Central memory CD8-positive, alpha-beta T cell (primary cell): ENCODE measurements at places on chromosomes 2 and 18.

DNA sequence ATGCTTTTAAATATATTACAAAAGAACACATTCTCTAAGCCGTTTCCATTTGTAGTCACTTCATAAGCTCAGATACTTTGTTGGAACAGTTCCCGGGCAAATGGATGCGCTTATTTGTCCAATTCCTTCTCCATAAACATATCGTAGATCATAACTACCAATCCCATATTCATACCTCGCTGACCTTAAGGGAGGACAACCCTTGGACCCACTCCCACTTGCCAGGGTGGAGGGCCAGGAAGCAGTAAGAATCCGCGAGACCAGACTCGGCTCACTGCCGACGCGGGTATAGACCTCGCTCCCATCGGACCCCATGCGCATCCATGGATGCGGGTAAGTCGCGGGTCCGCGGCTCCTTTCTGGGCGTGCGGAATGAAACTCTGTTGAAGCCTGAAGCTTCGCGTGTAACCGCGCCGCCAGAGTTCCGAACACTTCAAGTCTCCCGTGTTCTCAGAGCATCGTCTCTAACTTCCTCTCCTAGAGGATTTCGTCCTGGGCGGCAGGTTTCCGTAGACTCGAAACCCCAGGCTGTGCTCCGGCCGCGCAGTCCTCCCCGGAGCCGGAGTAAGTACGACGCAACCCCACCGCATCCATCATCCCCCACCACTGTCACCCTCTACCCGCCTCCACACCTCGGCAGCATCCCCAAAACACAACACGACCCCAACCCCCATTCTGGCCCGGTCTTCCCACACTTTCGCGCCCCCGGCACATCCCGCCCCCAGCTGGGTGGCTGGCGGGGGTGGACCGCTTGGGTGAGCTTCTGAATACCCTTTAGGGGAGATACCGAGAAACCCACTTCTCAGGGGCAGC lies 1.1 kb downstream of the DSC3 start:
- DNase-seq = no peak
- no peaks in the 10 kb centered on the region for H3K4me1 ChIP-seq
- H3K27me3 ChIP-seq = peaks cover 18% of the 10 kb centered on the region

DNA sequence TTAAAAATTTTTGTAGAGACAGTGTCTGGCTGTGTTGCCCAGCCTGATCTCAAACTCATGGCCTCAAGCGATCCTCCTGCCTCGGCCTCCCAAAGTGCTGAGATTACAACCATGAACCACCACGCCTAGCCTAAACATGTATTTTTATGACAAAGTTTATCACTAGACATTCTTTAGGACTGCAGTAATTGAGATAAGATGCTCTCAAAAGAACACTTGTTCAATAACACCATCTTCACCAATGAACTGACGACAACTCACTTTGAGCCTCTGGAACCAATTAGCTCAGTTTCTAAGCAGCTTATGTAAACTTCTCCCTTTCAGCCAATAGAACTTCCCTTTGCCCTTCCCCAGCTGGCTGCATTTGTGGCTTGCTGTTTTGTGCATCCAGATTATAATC lies 15.3 kb upstream of the PPP4R1 start:
- DNase-seq = no peak
- no peak overlapping the region for H3K4me3 ChIP-seq
- peaks cover 1% of the 10 kb centered on the region for H3K36me3 ChIP-seq

GRCh38 chr2:80255918-80256781 lies 48.4 kb downstream of the LRRTM1 start:
- no peaks in the 10 kb centered on the region for H3K27me3 ChIP-seq
- H3K4me1 ChIP-seq = no peaks in the 10 kb centered on the region
- H3K4me3 ChIP-seq = no peak overlapping the region
- no peak for DNase-seq

DNA sequence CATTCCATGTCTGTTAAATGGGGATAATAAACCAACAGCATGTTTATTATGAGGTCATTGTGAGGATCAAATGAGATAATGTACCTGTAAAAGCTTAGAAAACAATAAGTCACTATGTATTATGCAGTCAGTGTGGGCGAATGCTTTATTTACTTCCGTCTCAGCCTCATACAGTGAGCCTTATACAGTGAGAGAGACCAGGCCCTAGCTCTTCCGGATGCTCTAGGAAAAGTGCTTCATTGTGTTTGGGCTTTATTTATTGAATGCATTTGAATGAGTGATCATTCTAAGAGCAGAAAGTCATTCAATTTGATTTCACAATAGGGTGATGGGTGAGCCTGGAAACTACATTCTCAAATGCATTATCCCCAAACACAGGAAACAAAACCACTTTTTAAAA lies 603.9 kb upstream of the FANCL start:
- no peaks in the 10 kb centered on the region for H3K27me3 ChIP-seq
- no peak overlapping the region for H3K27ac ChIP-seq
- no peak overlapping the region for H3K4me3 ChIP-seq
- DNase-seq = no peak
- H3K4me1 ChIP-seq = no peaks in the 10 kb centered on the region
- no peaks in the 10 kb centered on the region for H3K36me3 ChIP-seq

GRCh38 chr18:62384610-62385097 lies 59.5 kb downstream of the TNFRSF11A start:
- peaks cover 3% of the 10 kb centered on the region for H3K36me3 ChIP-seq
- no peaks in the 10 kb centered on the region for H3K4me1 ChIP-seq
- H3K27ac ChIP-seq = no peak overlapping the region
- no peak for DNase-seq
- peaks cover 36% of the 10 kb centered on the region for H3K27me3 ChIP-seq

DNA sequence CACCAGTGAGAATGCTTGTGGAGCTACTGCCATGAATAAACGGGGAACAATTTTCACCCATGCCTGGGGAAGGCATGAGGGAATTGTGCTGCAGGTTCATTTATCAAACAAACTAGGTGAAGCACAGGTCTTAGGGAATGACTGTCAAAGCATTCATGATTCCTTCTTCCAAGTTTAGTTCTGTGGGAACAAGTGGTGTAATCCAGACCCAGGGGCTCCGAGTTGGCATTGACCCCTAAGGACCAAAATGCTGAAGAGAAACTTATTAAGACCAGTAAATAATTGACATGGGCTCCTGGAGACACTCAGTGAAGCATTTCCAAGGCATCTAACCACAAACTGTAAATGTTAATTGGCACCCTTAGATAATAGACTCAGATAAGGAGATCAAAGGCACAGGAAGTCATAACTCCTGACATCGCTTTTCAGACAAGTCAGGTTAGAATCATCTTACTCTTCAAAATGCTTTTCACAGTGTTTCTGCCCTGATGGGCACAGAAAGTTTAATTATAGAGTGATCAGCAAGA lies 96.9 kb downstream of the SPP2 start:
- peaks cover 47% of the 10 kb centered on the region for H3K4me1 ChIP-seq

- no peaks in the 10 kb centered on the region for H3K27me3 ChIP-seq
- no peak overlapping the region for H3K4me3 ChIP-seq
- peaks cover 10% of the 10 kb centered on the region for H3K4me1 ChIP-seq
- DNase-seq = no peak
- H3K27ac ChIP-seq = no peak overlapping the region
Measured at GRCh38 chr2:241901018-241901380, 31.5 kb downstream of the RTP5 start.

GRCh38 chr2:98775146-98775986 lies 44.4 kb upstream of the MGAT4A start:
- H3K4me3 ChIP-seq = no peak overlapping the region
- peak overlapping the region; percentile 68 for H3K27ac ChIP-seq
- H3K27me3 ChIP-seq = no peaks in the 10 kb centered on the region
- no peak for DNase-seq

- peak overlapping the region; percentile 75 for H3K4me3 ChIP-seq
- peak overlapping the region; percentile 94 for H3K27ac ChIP-seq
- H3K27me3 ChIP-seq = no peaks in the 10 kb centered on the region
Measured at GRCh38 chr2:105804266-105804665, 59.6 kb downstream of the NCK2 start.

GRCh38 chr2:180842461-180842860 lies 137.9 kb upstream of the UBE2E3 start:
- no peaks in the 10 kb centered on the region for H3K36me3 ChIP-seq
- no peak overlapping the region for H3K27ac ChIP-seq
- H3K27me3 ChIP-seq = no peaks in the 10 kb centered on the region
- no peak for DNase-seq

DNA sequence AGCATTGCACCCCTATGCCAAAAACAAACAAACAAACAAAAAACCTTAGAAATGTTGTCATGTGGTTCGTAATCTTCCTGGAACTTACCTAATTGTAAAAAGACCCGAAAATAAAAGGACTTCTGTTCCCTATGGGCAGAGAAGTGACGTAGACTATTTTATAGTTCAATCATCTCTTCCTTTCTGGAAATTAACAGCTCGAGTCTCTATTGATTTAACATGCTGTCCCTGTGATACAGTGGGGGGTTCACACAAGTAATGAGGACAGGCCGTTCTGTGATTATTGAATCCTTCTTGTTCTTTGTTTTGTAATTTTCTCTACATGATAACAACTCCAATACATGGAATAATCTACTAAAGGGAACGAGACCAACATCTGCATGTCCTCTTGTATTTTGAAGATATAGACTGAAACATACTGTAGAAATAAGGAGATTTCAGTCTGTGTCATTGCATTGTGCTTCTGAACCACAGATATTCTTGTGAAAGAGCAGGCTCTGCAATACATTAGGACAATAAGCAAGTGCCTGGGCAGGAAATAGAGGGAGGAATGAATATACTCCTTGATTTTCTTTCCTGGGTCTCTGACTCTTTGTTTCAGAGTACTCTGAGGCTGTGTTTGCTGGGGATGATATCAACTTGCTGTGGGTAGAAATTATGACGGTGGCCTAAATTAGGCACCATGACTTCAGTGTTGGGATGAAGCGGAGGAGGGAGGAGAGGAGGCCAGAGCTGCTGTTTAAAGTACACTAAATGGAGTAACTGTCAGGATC lies 65.7 kb upstream of the PPM1B start:
- peaks cover 4% of the 10 kb centered on the region for H3K4me1 ChIP-seq
- no peaks in the 10 kb centered on the region for H3K27me3 ChIP-seq
- no peak overlapping the region for H3K4me3 ChIP-seq
- H3K36me3 ChIP-seq = no peaks in the 10 kb centered on the region
- no peak overlapping the region for H3K27ac ChIP-seq

DNA sequence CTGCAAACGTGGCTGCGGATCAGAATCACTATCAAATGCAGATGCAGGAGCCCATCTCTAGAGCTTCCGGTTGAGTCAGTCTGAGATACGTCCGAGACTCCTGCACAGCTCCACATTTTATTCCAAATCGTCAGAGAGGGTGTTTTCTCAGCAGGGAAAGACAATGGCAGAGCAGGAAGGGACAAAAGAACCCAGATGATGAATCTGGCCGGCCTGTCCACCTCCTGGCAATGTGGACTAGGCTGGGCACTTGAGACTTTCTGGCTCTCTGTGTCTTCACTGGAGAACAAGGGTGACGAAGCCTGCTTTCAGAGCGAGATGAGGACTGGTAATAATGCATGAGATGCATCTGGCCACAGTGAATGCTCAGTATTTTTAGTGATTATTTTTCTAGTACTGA lies 255.9 kb upstream of the MYT1L start:
- no peak overlapping the region for H3K4me3 ChIP-seq
- DNase-seq = no peak
- no peaks in the 10 kb centered on the region for H3K4me1 ChIP-seq
- no peaks in the 10 kb centered on the region for H3K27me3 ChIP-seq
- no peak overlapping the region for H3K27ac ChIP-seq

GRCh38 chr2:175187378-175187777 lies 5.9 kb upstream of the ATP5MC3 start:
- peaks cover 33% of the 10 kb centered on the region for H3K27me3 ChIP-seq
- H3K4me1 ChIP-seq = no peaks in the 10 kb centered on the region
- H3K4me3 ChIP-seq = no peak overlapping the region
- peaks cover 2% of the 10 kb centered on the region for H3K36me3 ChIP-seq
- no peak overlapping the region for H3K27ac ChIP-seq

- H3K27ac ChIP-seq = no peak overlapping the region
- no peaks in the 10 kb centered on the region for H3K36me3 ChIP-seq
- no peak overlapping the region for H3K4me3 ChIP-seq
- H3K4me1 ChIP-seq = no peaks in the 10 kb centered on the region
- H3K27me3 ChIP-seq = no peaks in the 10 kb centered on the region
Measured at GRCh38 chr2:43718530-43719124, 42.4 kb upstream of the C1GALT1C1L start.

DNA sequence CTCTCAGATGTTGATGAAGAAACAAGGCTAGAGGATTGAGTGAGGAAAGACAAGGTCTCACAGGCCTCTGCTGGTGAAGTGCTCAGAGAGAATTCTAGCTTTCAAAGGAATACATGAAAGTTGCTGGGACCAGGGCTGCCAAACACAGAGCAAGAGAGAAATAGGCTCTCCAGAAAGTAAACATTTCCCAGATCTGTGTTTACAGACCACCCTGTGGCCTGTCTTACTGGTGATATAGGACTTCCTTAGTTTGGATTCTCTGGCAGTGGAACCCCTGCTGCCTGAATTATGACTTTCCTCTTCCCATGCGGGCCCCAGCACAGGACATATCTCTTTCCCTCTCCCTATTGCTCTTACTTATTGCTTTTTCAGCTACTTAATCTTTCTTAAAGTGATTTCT lies 64.5 kb downstream of the TACR1 start:
- DNase-seq = no peak
- H3K27ac ChIP-seq = no peak overlapping the region
- no peak overlapping the region for H3K4me3 ChIP-seq
- H3K27me3 ChIP-seq = no peaks in the 10 kb centered on the region

GRCh38 chr2:207051385-207051965 lies 112.2 kb downstream of the CPO start:
- H3K27me3 ChIP-seq = no peaks in the 10 kb centered on the region
- H3K4me1 ChIP-seq = peaks cover 5% of the 10 kb centered on the region
- H3K27ac ChIP-seq = no peak overlapping the region
- no peaks in the 10 kb centered on the region for H3K36me3 ChIP-seq
- no peak for DNase-seq

- no peak for DNase-seq
- peaks cover 87% of the 10 kb centered on the region for H3K4me1 ChIP-seq
- no peaks in the 10 kb centered on the region for H3K27me3 ChIP-seq
- peaks cover 23% of the 10 kb centered on the region for H3K36me3 ChIP-seq
- H3K4me3 ChIP-seq = peak overlapping the region; percentile 78
Measured at GRCh38 chr2:197293252-197294007, 17.1 kb downstream of the ANKRD44 start.

DNA sequence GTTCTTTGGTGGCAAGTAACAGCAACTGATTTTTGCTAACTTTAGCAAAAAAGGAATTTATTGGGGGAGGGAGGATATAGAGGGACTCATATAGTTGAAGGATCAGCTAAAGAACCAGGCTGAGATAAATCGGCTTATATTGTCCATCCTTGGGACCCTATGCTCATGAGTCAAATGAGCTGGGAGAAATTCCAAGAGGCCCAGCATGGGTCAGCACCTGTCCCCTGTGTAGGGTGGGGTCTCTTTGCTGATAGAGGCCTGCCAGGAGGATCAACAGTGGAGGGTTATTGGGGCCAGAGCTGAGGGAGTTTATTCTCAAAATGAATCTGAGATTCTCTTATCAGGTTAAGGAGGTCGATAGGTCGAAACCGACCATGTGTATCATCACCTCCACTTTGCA lies 97.2 kb downstream of the VAPA start:
- no peaks in the 10 kb centered on the region for H3K36me3 ChIP-seq
- peaks cover 40% of the 10 kb centered on the region for H3K27me3 ChIP-seq
- no peak for DNase-seq
- no peak overlapping the region for H3K27ac ChIP-seq
- H3K4me1 ChIP-seq = no peaks in the 10 kb centered on the region

- H3K4me1 ChIP-seq = peaks cover 5% of the 10 kb centered on the region
- no peak for DNase-seq
- H3K27ac ChIP-seq = no peak overlapping the region
- no peaks in the 10 kb centered on the region for H3K36me3 ChIP-seq
Measured at GRCh38 chr2:46276642-46277041, 20.6 kb upstream of the EPAS1 start.

- peaks cover 21% of the 10 kb centered on the region for H3K27me3 ChIP-seq
- no peak overlapping the region for H3K27ac ChIP-seq
- no peaks in the 10 kb centered on the region for H3K36me3 ChIP-seq
- H3K4me1 ChIP-seq = no peaks in the 10 kb centered on the region
Measured at GRCh38 chr2:109481196-109481555, 132.6 kb downstream of the SEPTIN10 start.
